ENCODE measurements at places on chromosomes 1 and 21.

GRCh38 chr1:187096689-187097088 is 267.9 kb downstream of the PLA2G4A start:
- no peak for DNase-seq

- peak; percentile 41 for DNase-seq
These were observed at the start of gene LGALS8 for GRCh38 chr1:236523704-236524141. TSS of gene LGALS8 (plus strand) at chr1:236523982. CDS start at chr1:236526071, 2,089 bp downstream.

DNA sequence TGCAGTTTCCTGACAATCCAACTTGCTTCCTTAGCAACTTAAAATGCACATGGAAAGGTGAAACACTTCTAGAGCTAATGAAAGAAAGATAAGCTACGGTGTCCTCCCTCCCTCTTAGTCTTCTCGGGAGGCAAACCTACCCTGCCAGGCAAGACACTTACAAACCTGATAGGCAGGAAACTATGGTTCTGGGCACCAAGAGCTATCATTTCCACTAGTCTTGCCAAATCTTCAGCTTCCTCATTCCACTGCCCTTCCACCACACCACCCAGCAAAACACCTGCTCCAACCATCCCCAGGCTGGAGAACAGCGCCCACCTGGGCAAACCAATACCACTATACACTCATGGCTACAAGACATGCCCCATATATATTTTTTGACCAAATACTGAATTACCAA is 15.2 kb downstream of the NDC1 start:
- no peak for DNase-seq

GRCh38 chr1:3903141-3904005 is 3.3 kb upstream of the C1orf174 start:
- no peak for DNase-seq

DNA sequence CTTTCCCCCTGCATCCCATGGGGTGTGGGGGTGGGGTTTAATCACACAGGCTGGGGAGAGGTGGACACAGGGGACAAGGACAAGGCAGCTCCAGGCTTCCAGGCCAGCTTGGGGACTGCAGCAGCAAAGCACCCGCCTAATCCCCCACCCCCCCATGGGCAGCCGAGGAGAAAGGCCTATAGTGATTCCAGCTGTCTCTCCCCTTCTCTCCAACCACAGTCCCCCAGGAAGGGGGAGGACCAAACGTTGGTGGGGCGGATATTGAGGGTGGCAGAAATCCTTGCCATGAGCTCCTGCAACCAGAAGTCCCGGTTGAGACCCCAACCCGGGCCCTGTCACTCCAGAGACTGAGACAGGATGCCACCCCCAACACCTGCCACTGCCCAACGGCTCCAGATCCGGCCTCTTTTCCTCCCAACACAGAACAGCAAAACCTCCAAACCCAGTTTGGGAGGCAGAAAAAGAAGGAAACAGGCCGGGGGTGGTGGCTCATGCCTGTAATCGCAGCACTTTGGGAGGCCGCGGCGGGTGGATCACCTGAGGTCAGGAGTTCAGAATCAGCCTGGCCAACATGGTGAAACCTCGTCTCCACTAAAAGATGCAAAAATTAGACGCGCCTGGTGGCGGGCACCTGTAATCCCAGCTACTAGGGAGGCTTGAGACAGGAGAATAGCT is 1.7 kb downstream of the EPHA2 start:
- DNase-seq, result no peak

DNA sequence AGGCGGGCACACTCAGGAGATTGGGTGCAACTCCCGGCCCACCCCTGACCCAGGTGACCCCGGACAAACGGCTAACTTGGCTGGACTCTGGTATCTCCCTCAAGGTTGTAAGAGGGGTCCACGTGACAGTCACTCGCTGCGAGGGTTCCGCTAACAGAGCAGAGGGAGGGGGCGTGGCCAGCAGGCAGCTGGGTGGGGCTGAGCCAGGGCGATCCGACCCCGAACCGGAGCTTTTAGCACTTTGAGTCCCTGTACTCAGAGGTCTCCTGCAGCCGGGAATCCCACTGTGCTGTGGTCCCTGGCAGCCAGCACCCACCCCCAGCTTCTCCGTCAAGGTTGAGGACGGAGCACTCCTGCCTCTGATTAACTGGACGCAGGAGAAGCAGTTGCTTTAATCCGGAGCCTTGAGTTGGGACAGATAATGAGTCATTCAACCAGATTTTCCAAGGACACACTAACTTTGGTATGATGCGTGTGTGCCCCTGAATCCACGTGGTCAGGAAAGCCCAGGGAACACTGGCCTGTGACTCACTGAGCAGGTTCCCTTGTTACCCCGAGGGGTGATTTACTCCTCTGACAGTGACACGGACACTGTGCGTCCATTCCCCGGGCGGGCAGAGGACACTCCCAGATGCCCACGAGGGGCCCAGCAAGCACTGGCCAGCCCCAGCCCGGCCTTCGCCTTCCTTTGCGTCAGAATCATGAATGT is 16.8 kb downstream of the TRPM2 start:
- peak; percentile 37 for DNase-seq

GRCh38 chr1:61123326-61123725 is 41.0 kb downstream of the NFIA start:
- DNase-seq, result no peak

GRCh38 chr1:44792736-44793502 is 4.9 kb upstream of the BEST4 start:
- DNase-seq, result no peak

DNA sequence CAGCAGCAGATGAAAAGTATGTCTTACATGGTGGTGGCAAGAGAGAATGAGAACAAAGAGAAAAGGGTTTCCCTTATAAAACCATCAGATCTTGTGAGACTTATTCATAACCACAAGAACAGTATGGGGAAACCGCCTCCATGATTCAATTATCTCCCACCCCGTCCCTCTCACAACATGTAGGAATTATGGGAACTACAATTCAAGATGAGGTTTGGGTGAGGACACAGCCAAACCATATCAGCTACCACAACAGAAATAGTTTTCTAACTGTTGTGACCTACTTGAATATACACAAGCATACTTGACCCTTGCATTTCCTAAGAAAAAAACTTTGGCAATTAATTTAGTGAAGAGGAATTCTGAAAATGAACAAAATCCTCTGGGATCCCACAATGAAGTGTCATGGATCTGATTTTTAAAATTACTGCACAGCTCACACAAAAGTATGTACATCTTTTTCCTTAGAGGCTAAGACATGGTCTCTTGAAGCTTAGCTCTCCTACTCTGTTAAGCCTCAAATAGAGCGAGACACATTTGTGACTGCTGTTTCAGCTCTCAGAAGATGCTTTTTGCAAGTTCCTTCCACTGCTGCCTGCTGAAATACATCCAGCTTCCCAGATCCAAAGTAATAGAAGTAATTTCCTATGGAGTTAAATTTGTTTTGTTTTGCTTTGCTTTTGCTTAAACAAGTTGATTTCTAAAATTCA is 265.8 kb downstream of the DPYD start:
- no peak for DNase-seq

DNA sequence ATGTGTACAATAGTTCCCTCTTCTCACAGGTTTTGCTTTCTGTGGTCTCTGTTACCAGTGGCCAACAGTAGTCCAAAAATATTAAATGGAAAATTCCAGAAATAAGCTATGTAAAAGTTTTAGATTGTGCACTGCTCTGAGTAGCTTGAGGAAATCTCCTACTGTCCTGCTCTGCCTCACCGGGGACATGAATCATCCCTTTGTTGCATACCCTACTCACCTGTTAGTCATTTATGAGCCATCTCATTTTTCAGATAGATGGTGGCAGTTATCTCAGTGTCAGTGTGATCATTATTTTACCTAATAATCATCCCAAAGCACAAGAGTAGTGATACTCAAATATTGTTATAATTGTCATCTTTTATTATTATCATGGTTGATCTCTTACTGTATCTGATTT is 688.1 kb downstream of the PLA2G4A start:
- DNase-seq, result no peak

DNA sequence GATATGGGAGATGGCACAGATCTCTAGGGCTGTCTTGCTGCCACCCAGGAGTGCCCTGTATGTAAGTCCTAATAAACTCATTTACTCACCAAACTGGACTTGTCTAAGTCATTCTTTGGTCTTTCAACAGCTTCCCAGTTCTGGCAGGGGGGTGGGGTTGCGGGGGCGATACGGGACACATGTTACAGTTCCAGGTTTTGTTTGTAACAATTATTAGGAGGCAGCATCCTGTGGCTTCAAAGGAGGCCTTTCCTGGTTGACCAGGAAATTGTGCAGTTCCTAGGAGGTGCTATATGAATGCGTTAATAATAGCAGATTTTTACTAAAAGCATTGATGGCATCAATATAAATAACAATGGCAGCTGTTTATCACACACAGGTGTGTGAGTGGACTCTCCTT is 42.7 kb upstream of the TRIM45 start:
- DNase-seq, result no peak

DNA sequence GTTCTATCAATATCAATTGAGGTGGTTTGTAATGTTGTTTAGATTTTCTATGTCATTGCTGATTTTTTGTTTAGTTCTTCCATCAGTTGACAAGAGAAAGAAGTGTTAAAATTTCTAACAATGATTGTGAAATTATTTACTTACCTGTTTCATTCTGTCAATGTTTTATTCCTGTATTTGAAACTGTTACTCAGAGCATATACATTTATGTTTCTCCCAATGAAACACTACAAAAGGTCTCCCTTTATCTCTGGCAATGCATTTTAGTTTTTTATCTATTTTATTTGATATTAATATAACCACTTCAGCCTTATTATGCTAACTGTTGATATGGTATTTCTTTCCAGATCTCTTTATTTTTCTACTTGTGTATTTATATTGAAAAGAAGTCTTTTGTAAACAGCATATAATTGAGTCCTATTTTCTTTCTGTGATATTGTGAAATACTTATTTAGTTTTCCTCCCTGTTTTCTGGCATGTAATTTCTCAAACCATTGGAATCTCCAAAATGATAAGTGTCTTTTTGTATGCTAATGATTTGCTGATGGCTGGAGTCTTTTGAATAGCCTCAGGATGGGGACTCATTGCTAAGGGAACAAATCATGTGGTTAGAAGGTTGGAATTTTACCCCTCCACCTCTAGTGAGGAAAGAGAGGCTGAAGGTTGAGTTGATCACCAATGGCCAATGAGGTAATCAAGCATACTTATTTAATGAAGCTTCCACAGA is 122.0 kb downstream of the ADSS2 start:
- DNase-seq, result no peak

GRCh38 chr1:179082999-179083335 is 1.1 kb downstream of the TOR3A start:
- DNase-seq, result no peak

GRCh38 chr1:1402072-1402900 is 3.2 kb upstream of the CCNL2 start:
- no peak for DNase-seq

DNA sequence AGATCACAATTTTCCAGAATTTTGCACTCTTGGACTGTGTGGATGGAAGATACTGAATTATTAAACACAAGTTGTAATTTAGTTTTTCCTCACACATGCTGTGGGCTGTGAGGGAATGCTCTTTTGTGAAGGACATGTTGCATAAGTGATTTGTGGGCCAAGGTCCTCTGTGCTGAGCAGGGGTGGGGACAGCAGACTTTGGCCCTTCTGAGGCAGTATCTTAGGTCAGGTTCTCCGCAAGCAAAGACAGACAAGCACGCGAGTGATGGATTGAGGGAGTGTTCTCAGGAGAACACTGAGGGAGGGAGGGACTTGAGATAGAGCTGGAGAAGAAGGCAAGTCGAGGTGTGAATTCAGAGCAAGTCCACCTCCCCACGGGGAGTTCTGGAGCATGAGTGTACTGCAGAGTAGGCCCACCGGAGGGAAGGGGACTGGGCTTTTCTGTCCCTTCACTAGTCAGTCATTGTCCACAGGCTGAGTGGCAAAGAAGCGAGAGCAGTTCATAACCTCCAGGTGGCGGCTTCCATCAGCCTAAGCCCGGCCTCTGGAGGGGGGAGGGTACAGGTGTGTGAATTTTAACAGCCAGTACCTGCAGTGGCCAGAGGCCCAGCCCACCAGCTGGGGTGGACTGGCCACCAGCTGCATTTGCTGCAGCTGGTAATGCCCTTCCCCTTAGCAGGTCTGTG is 19.1 kb upstream of the CD101 start:
- no peak for DNase-seq

DNA sequence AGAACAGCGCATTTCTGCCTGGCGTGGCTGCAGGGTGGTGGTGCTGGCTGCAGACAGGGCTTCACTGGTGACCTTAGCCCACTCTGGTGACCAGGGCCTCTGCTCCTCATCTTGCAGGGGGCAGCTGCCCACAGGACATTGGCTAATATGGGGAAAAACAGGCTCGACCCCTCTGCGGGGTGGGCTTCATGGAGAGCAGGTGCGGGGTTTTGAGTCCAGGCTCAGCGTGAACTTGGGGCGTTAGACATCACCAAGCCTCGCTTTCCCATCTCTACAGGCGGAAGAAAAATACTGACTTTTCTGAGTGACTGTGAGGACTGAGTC is 24.4 kb downstream of the LHX4 start:
- no peak for DNase-seq

GRCh38 chr1:170664093-170664827 is at the start of gene PRRX1:
TSS of gene PRRX1 (plus strand) at chr1:170664131. CDS start at chr1:170664219, 88 bp downstream.
- no peak for DNase-seq

GRCh38 chr1:37509181-37509580 is 5.4 kb downstream of the MEAF6 start:
- DNase-seq, result no peak

DNA sequence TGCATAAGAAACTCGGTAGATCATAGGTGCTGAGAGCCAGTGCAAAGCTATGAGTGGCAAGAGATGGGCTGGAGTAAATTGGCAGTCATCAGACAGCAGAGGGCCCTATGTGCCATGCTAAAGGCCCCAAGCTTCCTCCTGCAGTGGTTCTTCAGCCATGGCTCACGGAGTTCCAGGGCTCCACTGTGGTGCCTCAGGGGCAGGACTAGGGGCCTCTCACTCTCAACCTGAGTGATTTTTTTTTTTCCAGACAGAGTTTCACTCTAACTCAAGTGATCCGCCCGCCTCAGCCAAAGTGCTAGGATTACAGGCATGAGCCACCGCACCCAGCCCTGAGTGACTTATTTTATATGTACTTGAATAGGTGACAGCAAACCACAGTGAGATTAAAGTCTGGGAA is 10.4 kb upstream of the GJA8 start:
- no peak for DNase-seq

GRCh38 chr1:163874070-163874469 is 552.3 kb downstream of the NUF2 start:
- DNase-seq, result no peak

DNA sequence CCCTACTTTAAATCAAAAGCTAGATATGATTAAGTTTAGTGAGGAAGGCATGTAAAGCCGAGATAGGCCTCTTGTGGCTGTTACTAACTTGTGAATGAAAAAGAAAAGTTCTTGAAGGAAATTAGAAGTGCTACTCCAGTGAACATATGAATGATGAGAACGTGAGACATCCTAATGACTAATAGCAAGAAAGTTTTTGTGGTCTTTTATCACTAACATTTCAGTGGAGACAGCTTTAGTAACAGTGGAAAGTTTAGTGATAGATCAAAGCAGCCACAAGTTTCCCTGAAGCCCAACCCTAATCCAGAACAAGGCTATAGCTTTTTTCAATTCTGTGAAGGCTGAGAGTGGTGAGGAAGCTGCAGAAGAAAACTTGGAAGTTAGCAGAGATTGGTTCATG is 73.6 kb upstream of the LRRC8B start:
- DNase-seq, result no peak

GRCh38 chr1:214321705-214322453 is 40.9 kb downstream of the SMYD2 start:
- no peak for DNase-seq
